ENCODE measurements at places on chromosomes 5 and 9. TPM values are rescaled to one million over a fixed set of nuclear protein-coding genes. Genes with fewer than 3 reads are reported as not detected.

Gene FST
- 205 TPM for total RNA-seq

Gene F12
- total RNA-seq, result not detected

Gene ACER2
- 13.0 TPM for total RNA-seq

Gene PKN3
- total RNA-seq, result 0.28 TPM

Gene WDR38
- not detected for total RNA-seq

Gene EMB
- total RNA-seq, result 15.9 TPM

Gene EFNA5
- 2.5 TPM for total RNA-seq

Gene WDR55
- 53.9 TPM for total RNA-seq

Gene NUP188
- 24.5 TPM for total RNA-seq

Gene DRD1
- not detected for total RNA-seq

Gene KIAA1958
- total RNA-seq, result 2.5 TPM

Gene GLRA1
- not detected for total RNA-seq

Gene PCDH1
- total RNA-seq, result 0.77 TPM

Gene TEK
- total RNA-seq, result 18.6 TPM

Gene PCDHGA8
- 1.3 TPM for total RNA-seq

Gene SETX
- total RNA-seq, result 73.3 TPM
